NCI-H526 treated with DMSO at 0.1 percent for 48 hours (cell line): ENCODE measurements at places on chromosomes 6 and 20.

DNA sequence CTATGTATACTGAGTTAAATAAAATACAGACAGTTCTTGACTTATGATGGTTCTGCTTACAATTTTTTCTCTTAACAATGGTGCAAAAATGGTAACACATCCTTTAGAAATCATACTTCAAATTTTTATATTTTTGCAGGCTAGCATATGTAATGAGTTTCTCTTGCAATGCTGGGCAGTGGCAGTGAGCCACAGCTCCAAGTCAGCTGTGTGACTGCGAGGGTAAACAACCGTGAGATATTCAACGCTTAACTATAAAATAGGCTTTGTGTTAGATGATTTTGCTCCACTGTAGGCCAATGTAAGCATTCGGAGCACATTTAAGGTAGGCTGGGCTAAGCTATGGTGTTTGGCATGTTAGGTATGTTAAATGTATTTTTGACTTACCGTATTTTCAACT lies 136.1 kb downstream of the PLCB4 start:
- DNase-seq = no peak

DNA sequence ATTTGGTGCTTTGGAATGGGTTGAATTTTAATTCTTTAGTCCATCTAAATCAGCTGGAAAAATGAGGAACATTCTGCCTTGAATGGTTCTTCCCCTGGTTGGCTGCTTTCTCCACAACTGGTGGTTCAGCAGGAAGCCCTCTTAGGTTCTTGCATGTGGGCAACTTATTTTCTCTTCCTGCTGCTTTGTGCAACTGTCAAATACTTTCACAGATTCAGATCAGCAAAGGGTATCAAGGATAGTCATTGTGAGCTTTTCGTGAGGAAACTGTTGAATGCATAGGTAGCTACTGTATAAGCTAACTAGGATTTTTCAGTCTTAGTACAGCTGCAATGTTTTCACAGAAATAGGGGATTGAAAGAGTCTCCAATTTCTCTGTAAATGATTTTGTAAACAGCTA lies 72.9 kb upstream of the MRAP2 start:
- no peak for DNase-seq

DNA sequence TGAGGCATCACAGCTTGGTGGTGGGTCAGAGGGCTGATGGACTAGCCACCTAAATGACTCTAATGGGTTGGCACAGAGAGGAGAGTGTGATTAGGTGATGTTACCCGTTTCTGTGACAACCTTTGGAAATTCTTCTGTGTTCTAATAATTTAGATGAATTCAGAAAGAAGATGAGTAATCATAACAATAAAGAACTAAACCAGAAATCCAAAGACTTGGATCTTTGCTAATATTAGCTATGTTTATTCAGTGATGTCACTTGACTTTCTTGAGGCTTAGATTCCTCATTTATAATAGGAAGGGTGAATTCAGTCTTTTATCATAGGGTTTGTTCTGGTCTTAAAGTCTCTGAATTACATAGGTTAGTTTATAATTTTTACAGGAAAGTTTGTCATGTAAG lies 19.9 kb downstream of the CRYBG1 start:
- DNase-seq = no peak

DNA sequence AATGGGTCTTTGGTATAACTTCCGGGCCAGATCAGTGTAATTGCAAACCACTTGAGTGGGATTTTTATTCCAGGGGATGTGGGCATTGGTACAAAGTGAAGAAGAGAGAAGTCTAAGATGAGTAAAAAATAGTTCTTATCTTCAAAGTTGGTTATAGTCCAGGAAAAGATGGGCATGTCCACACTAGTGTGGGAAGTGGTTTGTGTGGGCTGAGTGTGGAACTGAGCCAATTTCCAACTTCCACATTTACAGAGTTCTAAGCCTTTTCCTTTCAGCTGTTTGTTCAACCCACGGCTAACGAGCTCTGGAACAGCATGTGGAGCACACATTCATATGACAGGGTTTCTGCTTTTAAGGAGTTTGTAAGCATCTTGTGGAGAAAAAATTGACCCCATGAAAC lies 72.3 kb upstream of the IFNGR1 start:
- DNase-seq = no peak

DNA sequence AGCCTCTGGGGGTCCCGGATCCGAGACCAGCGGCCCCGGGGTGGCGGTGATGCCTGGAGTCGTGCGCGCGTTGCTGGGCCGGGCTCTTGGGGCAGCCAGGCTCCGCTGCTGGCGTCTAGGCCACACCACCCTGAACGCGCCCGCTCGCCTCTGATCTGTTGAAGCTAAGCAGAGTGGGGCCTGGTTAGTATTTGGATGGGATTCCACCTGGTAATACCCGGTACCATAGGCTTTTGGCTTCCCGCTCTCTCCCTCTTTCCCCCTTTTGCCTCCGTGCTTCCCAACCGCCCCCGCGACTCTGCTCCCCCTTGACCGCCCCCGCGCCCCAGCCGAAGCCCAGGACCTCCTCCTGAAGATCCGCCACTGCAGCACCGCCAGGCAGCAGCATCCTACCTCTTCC lies 1383.5 kb upstream of the DEFB115 start:
- peak; percentile 66 for DNase-seq

GRCh38 chr6:152206072-152206818 lies 398.8 kb downstream of the ESR1 start:
- DNase-seq = no peak

- no peak for DNase-seq
Observed at GRCh38 chr6:65776332-65776731, 69.3 kb upstream of the EYS start.

DNA sequence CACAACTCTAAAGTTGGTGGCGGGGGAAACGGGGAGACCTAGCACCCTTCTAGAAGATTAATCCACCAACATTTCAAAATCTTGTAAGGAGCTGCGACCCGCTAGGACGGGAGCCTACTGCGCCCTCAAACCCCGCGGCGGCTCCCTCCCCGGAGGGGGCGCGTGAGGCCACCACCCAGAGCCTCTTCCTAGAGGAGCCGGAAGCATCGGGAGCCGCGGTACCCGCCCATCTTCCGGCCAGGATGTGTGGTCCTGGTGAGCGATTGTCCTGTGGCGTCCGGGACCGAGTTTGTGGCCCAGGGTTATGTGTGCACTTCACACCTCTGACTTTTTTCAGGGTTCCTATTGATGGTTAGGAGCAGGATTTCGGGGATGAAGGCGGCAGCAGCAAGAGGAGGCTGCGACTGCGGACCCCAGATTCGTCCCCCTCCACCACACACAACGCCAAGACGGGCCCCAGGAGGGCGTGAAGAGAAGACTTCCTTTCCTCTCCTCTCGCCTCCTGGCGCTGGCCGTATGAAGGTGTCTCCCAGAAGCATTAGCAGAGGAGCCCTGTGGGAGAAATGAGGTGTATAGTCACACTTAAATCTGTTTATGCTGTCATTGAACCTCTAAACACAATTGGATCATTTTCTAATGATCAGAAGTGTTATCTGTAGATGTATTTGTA lies 10.7 kb downstream of the ZNF165 start:
- no peak for DNase-seq

GRCh38 chr6:134253681-134254080 lies 64.2 kb downstream of the SGK1 start:
- DNase-seq = no peak

DNA sequence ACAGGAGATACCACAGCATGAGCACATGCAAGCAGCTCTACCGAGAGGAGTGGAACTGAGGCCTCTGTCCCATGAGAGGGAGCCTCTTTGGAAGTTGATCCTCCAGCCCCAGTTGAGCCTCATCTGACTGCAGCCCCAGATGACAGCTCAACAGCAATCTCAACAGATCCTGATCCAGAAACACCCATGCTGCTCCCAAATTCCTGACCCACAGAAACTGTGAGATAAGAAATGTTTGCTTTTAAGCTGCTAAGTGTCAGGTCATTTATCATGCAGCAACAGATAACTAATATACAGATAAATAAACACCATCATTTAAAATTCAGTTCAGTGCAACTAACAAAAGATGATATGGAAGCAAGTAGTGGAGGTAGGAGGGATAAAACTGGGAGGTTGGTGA lies 4.8 kb upstream of the ARFGEF2 start:
- no peak for DNase-seq

GRCh38 chr6:108872141-108872557 lies 23.9 kb downstream of the ARMC2 start:
- no peak for DNase-seq

DNA sequence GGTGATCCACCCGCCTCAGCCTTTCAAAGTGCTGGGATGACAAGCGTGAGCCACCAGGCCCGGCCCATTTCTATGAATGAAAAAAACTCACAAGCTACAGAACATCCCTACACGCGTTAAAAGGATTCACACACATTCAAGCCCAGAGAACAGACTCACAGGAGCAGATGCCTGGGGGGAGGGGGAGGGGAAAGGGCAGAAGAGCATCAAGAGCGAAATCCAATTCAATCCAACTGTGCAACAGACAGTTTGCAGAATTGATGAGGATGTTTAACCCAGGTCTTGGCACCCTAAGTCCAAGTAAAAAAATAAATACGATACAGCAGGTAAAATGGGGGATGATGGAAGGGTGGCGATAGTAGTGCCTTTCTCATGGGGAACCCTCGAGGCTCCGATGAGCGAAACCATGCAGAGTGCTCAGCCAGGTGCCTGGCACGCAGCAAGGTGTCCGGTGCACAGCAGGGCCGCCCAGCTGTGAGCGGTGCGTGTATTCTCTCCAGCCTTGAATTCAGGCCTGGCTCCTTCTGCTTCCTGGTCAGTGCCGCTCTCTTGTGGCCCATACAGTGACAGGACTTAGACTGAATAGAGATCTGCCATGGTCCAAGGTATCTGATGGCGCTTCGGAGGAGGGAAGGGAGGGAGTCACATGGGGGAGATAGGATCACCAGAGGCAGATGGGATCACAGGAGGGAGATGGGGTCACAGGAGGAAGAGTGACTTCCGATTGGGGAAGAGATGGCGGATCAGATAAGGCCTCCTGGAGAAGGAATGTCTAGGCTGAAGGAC lies 35.4 kb upstream of the ANGPT4 start:
- no peak for DNase-seq

- no peak for DNase-seq
Observed at GRCh38 chr6:13355043-13355945, 27.0 kb upstream of the TBC1D7 start.

GRCh38 chr6:57324538-57324937 lies 7.1 kb downstream of the PRIM2 start:
- no peak for DNase-seq
